Activated B cell treated with CpG ODN at 0.5 μM for 24 hours (primary cell): ENCODE measurements at places on chromosomes 2 and 18.
A peak's percentile ranks its signal among the peaks of the same experiment; 100 is the strongest.

DNA sequence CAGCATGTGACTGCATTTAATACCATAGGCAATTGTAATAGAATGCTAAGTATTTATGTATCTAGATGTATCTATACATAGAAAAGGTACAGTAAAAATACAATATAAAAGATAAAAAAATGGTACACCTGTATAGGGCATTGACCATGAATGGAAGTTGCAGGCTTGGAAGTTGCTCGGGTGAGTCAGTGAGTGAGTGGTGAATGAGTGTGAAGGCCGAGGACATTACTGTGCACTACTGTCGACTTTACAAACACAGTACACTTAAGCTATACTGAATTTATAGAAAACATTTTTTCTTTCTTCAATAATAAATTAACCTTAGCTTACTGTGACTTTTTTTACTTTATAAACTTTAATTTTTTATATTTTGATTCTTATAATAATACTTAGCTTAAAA is 8.9 kb downstream of the DIS3L2 start:
- no peak for DNase-seq

- peak; percentile 21 for DNase-seq
Measured at GRCh38 chr18:7566567-7567473, at the start of gene PTPRM. TSS of gene PTPRM (plus strand) at chr18:7567316. CDS start at chr18:7567819, 503 bp downstream.

DNA sequence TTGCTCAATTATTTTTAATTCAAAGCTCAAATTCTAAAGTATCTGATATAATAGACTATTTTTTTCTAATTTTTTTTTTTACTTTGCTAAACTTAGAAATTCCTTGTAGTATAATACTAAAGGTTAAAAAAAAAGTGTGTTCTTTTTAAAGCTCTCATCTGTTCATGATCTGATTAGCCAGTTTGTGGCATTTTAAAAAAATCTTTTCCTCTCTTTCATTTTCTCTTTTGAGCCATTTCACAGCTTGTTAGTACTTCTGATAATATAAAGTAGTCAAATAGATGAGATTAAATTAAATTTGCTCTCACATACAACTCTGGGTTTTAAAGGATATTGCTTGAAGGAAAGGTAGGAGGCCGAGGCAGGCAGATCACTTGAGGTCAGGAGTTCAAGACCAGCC is 40.7 kb upstream of the NEMP2 start:
- no peak for DNase-seq

GRCh38 chr2:197348721-197349360 is 38.3 kb upstream of the ANKRD44 start:
- no peak for DNase-seq

- DNase-seq = no peak
Measured at GRCh38 chr2:109454765-109455394, 158.9 kb downstream of the SEPTIN10 start.

- no peak for DNase-seq
Measured at GRCh38 chr2:10467401-10467800, 19.3 kb upstream of the ODC1 start.

DNA sequence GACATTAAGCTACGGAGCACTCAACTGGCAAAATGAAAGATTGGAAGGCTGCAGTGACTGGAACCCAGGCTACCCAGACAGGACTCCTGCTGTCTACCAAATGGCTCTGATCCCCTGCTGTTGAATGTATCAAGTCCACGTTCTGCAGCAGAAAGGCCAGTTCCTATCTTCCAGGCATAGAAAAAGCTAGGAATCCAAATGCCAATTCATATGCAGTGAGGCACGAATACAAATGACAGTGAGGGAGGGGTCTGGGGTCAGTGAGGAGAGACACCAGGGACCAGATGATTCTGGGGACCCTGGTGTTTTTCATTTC is 5.3 kb downstream of the NRP2 start:
- no peak for DNase-seq

GRCh38 chr2:28745225-28745624 is 6.4 kb upstream of the PPP1CB start:
- no peak for DNase-seq

- no peak for DNase-seq
Measured at GRCh38 chr2:168539945-168540344, 83.9 kb downstream of the CERS6 start.

GRCh38 chr18:11906926-11907874 is 917 bp downstream of the MPPE1 start:
- no peak for DNase-seq

DNA sequence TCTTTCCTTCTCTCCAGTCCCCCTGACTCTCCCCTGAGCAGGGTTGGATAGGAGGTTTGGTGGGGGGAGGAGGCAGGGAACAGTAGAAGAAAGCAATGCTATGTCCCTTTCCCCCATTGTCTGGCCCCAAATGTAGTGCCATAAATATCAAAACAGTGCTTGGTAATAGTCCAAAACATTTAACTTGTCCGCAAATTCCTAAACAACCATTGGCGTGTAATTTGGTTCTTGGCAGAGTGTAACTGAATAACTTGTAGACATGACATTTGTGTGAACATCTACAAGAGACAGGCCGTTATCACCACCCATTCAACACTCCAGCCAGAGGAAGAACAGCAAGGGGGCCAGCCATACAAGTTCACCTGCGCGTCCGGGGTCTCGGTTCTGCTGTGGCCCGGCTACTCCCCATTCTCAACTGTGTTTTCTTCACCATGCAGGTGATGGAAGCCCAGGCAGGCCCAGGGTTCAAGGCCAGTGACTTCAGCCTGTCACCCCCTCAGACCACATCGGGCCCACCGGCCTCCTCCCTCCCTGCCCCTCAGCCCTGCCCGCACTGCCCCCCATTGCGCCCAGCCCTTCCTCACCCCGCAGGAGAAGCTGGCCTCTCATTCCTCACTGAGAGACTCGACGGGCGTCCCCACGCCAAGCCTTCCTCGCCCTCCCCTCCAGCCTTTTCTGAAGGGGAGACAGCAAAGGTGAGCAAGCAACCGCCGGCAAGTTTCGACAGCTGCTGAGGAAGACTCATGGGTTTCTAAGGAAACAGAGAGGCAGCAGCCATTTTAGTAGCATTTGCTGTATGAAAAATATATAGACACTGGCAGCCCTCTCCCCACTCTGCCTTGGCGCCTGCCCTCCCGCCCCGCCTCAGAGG is 699 bp upstream of the RAPGEF4 start:
- DNase-seq = no peak

DNA sequence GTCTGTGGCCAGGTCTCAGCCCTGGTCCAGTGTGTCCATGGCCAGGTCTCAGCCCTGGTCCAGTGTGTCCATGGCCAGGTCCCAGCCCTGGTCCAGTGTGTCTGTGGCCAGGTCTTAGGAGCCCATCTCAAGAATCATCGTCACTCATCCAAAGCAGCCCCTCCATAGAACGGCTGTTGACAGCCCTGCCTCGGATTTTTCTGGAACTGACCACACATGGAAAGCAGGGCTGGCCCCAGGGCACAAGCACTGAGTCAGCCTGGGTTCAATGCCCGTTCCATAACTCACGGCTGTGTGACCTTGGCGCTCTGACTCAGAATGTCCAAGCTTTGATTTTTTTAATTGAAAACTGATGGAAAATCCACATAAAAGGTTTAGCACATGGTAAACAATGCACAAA is 59.9 kb upstream of the SNTG2 start:
- DNase-seq = no peak

DNA sequence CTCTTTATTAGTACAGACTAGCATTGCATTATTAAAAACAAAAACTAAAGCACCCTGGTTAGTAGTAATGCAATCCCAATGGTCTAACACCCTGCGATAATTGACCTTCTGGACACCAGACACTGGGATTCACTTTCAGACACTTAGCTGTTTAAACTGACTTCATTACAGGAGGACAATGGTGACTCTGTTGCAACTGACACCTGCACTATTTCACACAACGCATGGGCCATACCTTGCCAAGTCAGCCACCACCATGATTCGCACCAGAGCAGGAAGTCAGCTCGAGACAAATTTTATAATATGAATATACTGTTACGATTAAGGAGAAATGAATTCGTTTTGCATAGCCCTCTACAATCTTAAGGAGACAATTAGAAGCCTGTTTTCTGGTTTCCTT is 150.7 kb downstream of the MEIS1 start:
- no peak for DNase-seq

DNA sequence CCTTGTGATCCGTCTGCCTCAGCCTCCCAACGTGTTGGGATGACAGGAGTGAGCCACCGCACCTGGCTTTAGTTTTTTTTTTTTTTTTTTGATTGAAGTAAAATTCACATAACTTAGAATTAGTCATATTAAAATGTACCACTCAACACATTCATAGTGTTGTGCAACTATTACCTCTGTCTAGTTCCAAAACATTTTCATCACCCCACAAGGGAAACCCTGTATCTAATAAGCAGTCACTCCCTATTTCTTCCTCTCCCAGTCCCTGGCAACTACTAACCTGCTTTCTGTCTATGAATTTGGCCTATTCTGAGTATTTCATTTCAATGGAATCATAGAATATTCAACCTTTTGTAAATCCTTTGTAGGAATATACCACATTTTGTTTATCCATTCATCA is 123.9 kb upstream of the FAM117B start:
- no peak for DNase-seq

- no peak for DNase-seq
Measured at GRCh38 chr2:237256887-237257286, 157.1 kb downstream of the COL6A3 start.

DNA sequence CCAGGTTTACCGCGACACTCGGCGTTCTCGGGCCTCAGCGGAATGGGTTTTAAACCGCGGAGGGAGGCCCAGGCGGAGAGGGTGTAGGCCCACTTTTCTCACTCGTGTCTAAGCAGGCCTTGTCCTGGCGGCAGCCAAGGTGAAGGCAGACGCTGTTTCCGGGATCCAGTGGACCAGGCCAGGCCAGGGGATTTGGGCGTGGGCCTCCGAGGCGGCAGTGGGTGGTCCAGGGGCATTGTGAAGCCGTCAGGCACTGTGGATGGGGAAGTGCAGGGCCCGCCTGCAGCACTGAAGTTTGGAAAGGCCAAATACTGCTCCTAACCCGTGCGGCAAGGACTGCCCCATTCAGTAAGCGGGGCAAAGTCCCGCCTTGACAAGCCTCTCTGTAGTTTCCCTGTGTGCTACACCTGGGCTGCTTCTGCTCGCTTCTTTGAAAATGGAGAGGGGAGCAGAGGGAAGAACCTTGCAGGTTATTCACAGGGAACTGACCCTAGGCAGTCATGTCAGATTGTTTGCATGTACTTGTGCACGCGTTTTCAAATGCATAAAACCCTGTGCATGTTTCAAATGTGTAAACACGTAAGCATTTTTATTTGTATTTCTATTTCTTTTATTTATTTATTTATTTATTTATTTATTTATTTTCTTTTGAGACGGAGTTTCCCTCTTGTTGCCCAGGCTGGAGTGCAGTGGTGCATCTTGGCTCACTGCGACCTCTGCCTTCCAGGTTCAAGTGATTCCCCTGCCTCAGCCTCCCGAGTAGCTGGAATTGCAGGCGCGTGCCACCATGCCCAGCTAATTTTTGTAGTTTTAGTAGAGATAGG is 7.5 kb upstream of the DLX2 start:
- no peak for DNase-seq

GRCh38 chr2:233261819-233262555 is 10.5 kb downstream of the ATG16L1 start:
- no peak for DNase-seq

GRCh38 chr2:6845312-6845711 is 20.4 kb downstream of the CMPK2 start:
- DNase-seq = no peak

GRCh38 chr18:46429649-46430224 is 227.3 kb downstream of the LOXHD1 start:
- no peak for DNase-seq

GRCh38 chr2:178114462-178114861 is 2.2 kb downstream of the RBM45 start:
- DNase-seq = no peak

GRCh38 chr2:12918835-12919445 is 202.2 kb downstream of the TRIB2 start:
- DNase-seq = no peak

DNA sequence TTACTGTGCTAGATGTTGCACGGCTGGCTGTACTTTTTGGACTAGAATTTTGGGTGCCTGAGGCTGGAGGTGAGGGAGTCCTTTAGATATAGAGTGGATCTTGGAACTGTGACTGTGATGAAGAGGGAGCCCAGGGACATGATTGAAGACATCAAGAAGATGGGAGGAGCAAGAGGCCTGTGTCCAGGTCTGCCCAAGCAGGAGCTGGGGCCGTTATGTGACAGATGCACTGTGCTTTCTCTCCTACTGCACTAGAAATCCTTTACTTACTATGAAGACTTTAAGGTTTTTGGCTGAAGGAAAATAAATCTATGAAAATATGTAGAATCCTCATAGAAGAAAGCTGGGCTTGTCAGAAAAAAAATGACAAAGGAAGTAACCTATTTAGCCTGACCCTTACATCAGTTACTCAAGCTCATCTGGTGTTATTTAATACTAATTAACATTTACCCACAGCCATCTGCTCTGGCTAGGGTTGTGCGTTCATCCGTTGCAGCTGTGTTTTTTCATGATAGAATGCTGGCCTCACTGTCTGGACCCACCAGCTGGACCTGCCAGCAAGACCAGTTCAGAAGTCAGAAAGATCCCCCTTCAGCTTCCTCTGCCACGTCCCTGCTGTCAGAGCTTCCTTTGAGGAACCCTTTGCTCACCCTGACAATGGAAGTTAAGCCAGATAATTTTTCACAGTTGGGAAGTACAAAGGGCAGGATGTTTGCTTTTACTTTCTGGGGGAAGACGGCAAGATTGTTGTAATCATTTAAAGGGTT is 16.7 kb downstream of the TSN start:
- DNase-seq = no peak

DNA sequence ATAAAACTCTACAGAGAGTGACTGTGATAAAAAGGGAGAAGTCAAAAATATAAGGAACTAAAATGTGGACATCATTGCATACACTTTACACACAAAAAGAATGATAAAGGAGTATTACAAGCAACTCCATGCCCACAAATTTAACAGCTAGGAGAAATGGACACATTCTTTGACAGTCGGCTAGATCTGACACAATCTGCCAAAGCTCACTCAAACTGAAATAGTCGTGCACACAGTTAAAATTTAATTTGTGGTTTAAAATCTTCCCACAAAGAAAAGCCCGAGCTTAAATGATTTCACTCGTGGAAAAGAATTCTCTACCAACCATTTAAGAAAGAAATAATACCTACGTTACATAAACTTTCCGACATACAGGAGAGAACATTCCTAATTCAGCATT is 132.4 kb downstream of the ZAP70 start:
- DNase-seq = no peak

DNA sequence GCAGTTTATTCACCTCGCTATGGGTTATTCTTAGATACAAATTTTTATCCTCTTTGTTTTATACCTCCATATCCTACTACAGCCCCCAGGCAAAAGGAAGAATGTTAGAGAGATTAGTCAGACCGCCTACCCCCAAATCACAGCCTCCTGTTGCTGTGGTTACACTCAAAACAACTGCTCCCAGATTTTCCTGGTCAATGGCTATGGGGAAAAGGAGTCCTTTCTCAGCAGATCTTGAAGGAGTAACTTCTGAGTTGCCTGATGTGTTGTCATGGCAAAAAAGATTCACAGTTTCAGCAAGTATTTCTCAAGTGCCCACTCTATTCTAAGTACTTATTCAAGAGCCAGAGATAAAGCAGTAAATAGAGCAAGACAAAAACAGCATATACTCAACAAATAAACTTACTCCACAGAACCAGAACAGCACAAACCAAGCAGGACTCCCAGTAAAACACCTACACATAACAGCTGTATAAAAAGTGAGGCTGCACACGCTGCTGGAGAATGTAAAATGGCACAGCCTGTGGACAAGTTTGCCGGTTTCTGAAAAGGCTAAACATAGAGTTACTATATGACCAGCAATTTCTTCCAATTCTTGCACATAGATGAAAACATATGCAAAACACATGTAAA is 104.8 kb downstream of the NOL10 start:
- DNase-seq = no peak
